ENCODE measurements at places on chromosomes 2 and 18.

- DNase-seq: no peak
Measured at GRCh38 chr18:62499263-62499650, 23.6 kb upstream of the ZCCHC2 start.

GRCh38 chr2:237649541-237650454 lies 22.4 kb downstream of the LRRFIP1 start:
- no peak for DNase-seq

GRCh38 chr2:60547841-60548240 lies 5.6 kb downstream of the BCL11A start:
- no peak for DNase-seq

- DNase-seq: no peak
Measured at GRCh38 chr2:198753101-198753500, 704.6 kb downstream of the SATB2 start.

- DNase-seq: no peak
Measured at GRCh38 chr2:128505575-128506526, 187.2 kb upstream of the HS6ST1 start.

DNA sequence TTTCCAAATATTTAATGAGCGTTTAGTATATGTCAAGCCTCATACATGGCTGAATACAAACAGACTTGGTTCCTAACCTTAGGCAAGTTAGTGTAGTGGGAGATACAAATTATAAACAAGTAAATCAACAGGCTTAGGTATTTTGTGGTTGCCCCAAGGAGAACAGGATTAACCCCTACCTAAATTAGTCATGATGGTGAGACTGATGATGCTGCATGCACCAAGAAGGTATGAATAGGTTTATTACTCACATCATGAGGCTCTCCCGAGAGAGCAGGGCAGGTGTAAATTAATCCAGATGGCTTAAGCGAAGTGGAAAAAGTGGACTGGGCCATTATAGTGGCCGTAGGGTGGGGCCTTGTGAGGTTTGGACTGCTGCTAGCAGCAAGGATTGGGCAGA lies 118.1 kb upstream of the GCFC2 start:
- no peak for DNase-seq

DNA sequence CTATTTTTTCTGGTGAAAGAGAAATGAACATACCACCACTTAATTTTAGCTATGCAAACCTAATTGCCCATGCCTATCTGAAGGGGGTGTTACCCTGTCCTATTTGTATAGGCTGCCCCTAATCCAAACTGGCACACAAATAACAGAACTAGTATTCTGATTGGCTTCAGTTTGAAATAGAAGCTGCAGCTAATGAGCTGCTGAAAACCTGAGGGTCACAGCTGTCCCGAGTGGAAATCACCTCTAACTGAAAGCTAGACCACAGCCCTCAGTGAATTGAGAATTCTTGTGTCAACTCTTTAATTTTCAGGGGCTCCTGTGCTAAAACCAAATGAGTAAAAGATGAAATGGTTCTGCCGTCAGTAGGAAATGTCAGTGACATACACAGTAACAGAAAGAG lies 28.7 kb downstream of the CCDC141 start:
- DNase-seq: no peak

DNA sequence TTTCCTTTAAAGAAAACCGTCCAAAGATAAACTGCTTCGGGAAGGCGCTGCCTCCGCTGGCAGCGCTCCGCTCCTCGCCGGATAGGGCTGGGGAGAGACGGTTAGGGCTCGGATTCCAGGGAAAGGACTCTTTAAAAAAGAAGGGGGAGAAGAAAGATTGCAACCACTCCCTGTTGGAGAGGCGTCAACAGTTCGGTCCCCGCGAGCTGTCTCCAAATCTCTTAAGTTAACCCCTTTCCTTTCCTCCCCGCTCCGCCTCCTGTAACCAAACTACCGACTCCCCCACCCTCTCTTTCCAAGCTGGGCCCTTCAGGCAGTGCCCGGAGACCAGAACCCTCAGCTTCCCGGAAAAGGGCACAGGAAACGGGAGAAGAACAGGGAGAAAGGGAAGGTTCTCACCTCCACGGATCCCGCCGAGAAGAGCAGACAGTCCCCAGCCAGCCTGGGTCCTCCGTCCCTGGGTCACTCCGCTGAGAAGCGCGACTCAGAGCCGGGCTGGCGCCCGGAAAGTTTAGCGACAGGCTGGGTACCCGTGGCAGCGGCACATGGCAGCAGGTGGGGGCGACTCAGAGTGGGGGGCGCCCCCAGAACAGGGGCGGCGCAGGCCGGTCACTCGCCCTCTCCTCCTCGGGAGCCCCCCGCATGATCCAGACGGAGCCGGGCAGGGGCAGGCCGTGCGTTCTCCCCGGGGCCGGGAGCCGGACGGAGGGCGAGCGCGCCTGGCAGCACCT lies 675 bp downstream of the FZD5 start:
- peak; percentile 42 for DNase-seq

GRCh38 chr2:144505245-144505831 lies 14.6 kb downstream of the ZEB2 start:
- DNase-seq: no peak

- no peak for DNase-seq
Measured at GRCh38 chr2:1819419-1819818, 75.1 kb upstream of the PXDN start.

GRCh38 chr2:159905926-159906714 lies 108.1 kb upstream of the CD302 start:
- peak; percentile 50 for DNase-seq

DNA sequence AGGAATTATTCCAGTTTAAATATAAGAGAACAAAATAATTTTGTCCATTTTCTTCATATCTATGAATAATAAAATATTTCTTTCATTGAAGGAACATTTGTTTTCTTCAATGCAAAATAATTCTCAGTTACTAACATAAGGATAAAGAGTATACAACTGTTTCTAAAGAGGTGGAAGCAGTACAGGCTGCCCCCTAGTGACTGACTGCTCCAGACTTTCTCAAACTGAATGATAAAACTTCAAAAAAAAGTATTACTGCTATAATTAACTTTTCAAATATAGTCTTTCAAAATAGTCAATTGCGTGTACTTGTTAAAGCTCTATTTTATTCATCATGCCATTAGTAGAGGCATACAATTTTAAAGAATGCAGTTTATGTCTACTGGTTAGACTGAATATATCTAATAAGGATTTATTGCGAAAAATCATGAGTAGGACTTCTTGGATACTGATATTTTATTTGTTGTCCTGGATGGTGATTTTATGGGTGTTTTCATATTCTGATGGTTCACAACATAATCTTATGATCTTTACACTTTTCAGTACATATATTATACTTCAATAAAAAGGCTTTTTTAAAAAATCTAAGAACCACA lies 100.1 kb downstream of the WDPCP start:
- peak; percentile 19 for DNase-seq

DNA sequence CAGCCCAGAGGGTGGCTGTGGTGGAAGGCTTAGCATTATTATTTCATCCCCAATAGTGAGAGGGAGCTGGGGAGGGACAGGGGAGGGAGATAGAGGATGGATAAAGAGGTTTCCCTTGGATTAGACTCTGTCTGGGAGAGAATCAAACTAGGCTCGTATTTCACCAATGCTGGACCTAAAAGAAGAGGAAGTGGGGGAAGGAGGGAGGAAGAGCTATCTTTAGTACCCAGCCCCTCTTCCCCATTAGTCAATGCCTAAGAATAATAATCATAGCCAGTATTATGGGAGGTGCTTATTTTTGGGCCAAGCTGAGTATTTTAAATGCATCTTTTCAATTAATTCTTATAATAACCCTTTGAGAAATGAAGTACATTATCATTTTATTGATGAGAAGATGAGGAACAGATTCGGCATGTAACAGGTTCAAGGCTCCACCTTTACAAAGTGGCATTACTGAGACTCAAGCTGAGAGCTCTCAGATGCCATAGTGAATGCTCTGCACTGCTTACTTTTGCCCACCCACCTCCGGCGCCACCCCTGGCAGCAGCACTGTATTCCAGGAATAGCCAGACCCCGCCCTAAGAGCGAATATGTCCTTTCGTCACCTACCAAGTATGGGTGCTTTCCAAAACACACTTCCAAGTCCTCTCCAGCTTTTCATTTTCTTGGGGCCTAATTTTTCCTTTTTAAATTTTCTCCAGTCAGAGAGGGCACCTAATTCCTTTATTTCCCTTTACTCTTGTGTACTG lies 21.0 kb downstream of the PAX8 start:
- no peak for DNase-seq

DNA sequence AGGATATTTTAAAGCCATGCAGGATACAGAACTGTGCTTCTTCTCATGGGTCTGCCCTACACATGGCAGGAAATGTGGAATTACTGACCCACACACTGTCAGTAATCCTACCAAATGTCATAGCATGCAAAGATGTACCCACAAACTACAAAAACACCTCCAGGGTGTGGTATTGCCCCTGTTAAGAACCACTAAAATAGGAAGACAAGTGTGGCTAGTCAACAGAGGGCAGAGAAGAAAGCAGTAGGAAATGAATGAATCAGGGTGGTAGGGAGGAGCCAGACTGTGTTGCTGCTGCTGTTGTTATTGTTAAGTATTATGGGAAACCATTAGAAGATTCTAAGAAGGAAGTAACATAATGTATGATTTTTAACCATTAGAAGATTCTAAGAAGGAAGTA lies 556.7 kb upstream of the ACVR2A start:
- DNase-seq: no peak

DNA sequence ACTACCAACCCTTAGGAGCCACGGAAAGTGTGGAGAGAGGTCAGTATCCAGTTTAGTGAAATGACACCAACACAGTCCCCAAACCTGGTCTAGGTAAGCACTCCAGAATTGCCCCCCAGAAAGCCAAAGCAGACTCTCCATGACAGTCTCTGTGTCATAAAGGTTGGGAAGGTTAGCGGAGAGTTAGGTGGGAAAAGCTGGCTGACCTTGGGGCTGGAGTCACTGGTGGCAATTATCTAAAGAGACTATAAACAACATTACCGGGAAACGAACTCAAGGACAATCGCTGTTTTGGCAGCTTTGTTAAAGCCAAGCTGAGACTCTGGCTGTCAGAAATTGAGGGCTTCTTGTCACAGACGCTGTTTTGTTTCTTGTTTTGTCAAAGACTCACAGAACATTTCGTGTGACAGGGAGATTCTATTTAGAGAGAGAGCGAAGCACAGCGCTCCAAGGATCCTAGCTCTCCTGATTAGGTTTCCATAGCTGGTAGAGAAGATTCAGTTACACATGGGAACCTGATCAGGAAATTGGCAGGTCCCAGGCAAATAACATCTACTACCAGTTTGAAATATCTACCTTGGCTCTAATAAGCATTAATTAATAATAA lies 111.3 kb downstream of the LNPK start:
- DNase-seq: no peak

- no peak for DNase-seq
Measured at GRCh38 chr2:30155202-30155601, 8.4 kb downstream of the YPEL5 start.

GRCh38 chr2:86519349-86519748 lies 43.9 kb downstream of the CHMP3 start:
- no peak for DNase-seq

DNA sequence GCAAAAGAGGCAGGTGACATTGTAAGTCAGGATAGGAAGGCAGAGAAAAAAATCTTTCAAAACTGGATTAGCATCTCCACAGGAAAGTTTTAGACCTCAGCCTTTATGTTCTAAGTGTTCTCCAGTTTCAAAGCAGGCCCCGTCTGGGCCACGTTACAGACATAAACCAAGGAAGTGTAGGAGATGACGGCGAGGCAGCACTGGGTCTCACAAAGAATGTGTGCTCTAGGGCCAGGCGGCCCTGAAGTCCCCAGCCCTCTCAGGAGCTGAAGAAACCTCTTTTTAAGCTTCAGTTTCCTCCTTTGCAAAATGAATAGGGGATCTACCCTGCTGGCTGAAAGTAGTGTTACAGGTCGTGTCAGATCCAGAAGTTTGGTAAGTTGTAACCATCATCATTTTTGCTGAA lies 81.7 kb downstream of the SPRED2 start:
- no peak for DNase-seq

GRCh38 chr2:233193738-233194137 lies 57.7 kb upstream of the ATG16L1 start:
- DNase-seq: no peak

GRCh38 chr18:59960272-59960671 lies 60.5 kb downstream of the PMAIP1 start:
- no peak for DNase-seq

- DNase-seq: no peak
Measured at GRCh38 chr18:77400561-77400960, 150.9 kb downstream of the GALR1 start.

- no peak for DNase-seq
Measured at GRCh38 chr2:147829106-147829505, 15.7 kb upstream of the ACVR2A start.

- DNase-seq: no peak
Measured at GRCh38 chr18:69031571-69031970, 233.7 kb downstream of the CCDC102B start.

DNA sequence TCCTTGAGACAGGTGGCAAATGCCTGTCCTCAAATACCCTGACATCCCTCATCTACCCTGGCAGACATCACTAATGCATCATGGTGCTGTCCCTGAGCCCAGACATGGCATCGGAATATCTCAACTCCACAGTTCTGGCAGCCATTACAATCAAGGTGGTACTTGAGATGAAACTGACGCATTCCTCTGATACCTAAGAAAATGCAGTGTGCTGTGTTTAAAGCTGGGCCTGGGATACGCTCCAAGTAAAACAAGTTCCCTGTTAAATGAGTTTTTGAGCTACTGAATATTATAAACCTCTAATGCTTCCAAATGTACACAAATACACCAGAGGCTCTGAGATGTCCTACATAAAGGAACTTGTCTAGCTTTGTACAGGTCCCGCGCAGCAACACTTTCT lies 29.8 kb downstream of the POLR1A start:
- no peak for DNase-seq

GRCh38 chr2:98034745-98035144 lies 39.0 kb upstream of the TMEM131 start:
- no peak for DNase-seq

DNA sequence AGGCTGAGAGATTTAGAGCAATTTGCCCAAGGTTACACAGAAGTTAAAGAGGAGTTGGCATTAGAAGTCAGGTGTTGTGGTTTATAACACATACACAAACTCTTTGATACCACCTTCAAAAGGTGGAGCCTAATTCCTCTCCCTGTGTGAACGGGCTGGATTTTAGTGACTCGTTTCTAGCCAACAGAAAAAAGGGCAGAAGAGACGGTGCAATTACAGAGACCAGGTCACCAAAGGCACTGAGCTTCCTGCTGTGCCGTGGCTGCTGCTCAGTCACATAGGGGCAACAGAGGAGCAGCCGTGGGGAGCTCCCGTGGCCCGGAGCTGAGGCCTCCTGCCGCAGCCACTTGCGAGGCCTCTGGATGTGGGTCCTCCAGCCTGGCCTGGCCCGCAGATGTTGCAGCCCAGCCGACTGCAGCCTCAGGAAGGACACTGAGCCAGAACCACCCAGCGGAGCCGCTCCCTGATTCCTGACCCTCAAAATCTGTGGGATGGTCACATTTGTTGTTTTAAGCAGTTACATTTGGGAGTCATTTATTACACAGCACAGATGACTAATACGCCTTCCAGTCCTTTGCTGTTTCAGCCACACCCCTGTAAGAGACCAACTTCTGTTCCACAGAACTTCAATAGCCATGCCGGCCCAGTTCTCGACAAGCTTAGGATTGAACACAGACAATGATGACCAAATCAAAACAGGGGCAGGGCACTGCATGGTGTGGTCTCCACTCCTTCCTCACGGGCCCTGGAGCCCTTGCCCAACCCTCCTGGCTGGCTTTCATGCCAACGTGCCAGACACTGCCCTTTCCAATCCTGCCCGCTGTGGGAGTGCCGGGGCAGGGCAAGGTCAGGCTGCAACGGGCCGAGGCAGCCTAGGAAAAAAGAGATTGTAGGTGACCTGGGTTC lies 17.1 kb downstream of the EDAR start:
- peak; percentile 86 for DNase-seq

GRCh38 chr2:1088192-1088860 lies 137.7 kb downstream of the SNTG2 start:
- DNase-seq: no peak

GRCh38 chr2:215358312-215358845 lies 46.5 kb downstream of the ATIC start:
- DNase-seq: no peak
